Mesenchymal stem cell (in vitro differentiated cells and primary cell): ENCODE measurements at places on chromosomes 7 and 10.

GRCh38 chr10:120600871-120601649 is 144.0 kb downstream of the PLPP4 start:
- DNase-seq: no peak

- DNase-seq: no peak
Observed at GRCh38 chr10:114239117-114239993, at the start of gene VWA2. TSS of gene VWA2 (plus strand) at chr10:114239254. CDS start at chr10:114248714, 9,460 bp downstream.

GRCh38 chr7:93575555-93576399 is 1.3 kb upstream of the CALCR start:
- no peak for DNase-seq

GRCh38 chr7:124489925-124490324 is 275.7 kb downstream of the GPR37 start:
- no peak for DNase-seq

DNA sequence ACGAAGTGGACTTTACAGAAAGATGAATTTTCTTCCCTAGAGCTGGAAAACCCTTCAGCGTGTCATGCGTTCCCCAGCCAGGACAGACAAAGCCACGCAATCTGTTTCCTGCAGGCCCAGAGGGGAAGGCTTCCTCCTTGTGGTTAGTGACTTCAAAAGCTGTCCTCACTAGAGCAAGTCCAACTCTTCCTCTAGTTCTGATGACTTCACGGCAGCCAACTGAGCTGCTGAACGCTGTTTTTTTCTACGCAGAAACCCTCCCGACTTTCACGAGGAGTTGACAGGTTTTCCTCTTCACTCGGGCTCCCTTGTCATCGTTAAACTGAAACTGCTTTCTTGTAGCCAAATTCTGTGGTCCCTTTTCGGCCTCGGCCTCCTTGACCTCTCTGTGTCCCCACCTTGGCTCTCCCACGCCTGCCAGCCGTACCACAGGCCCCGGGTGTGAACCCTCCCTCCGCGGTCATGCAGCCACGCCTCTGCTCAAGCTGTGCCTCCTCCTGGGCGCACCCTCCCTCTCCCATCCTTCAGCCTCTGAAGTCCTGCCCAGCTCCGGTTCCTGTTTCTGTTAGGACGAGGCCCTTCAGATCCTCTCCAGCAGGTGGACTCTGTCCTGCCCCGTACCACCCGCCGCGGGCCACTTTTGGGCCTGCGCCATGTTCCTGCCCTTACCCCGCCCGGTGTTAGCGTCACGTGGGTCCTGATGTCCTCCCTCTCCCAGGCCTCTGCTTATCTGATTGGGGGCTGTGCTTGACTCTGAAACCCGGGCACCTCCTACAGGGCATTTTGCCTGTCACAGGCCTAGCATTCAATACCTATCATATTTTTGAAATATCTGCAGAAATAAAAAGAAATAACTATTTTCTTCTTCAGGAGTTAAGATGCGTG is 39.3 kb downstream of the CUX1 start:
- peak; percentile 90 for DNase-seq

DNA sequence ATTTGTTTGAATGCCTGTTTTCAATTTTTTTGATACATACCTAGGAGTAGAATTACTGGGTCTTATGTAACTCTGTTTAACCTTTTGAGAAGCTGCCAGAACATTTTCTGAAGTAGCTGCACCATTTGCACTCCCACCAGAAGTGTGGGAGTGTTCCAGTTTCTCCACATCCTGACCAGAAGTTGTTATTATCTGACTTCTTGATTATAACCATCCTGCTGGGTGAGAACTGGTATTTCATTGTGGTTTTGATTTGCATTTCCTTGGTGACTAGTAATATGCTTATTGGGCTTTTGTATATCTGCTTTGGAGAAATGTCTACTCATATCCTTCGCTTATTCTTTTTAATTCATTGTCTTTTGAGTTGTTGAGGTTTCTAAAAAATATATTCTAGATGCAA is 117.2 kb upstream of the GLCCI1 start:
- DNase-seq: no peak

DNA sequence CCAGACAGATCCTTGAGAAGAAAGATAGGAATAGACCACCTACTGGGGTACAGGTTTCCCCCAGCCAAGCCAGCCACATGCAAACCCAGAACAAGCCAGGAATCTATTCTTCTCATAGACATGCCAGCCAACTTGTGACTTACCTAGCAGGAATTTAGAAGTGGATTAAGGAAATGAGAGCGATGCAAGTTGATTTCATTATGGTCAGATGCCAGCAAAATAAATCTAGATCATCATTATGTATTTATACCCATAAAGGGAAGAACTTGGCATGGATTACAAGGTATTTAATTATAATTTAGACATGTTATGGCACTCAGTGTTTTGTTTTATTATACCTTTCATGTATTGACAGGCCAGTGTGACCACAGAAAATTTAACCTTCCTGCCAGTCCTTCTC is 32.8 kb downstream of the SLC35G1 start:
- no peak for DNase-seq
